ENCODE measurements at places on chromosomes 6 and 20.

DNA sequence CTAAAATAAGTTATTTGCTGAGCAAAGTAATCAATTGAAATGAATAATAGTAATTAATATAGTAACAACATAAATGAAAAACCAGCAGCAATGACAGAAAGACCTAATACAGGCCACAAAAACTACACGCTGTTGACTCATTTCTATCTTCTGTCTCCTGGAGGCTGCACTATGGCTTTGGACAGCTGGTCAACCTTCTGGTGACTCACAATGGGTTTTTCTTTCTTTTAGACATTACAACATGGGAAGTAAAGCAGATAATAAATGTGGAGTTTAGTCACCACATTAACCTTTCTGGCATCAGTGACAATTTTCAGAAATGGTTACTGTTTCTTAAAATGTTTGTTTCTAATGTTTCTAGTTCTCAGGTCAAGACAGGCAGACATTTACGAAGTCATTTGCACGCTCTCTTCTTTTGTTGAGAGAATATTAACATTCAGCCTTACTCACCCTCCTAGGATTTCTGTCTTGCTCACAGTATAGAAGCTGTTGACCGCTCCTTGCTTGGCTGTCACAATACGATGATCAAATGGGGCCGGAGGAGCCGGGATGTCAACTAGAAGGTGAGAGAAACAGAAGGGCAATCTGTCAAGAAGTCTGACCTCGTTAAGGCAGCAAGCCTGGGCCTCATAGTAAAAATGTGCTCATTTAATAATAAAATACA, 62.2 kb downstream of the MYLK4 start:
- no peak for DNase-seq

DNA sequence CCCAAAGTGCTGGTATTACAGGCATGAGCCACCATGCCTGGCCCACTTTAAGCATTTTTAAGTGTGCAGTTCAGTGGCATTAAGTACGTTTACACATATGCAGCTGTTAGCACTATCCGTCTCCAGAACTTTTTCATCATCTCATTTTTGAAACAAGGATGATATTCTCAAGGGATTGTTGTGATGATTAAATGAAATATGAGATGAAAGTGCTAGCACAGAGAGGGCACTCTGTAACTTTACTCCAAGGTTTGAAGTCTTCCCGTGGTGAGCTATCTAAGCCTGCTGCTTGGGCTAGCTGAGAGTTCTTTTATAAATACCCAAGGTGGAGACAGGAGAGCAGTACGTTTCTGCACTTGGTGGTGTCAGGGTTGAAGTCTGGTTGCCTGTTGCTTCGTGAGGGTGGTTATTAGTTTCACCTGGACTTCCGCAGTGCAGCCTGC, 6.6 kb downstream of the TM9SF4 start:
- peak; percentile 9 for DNase-seq

DNA sequence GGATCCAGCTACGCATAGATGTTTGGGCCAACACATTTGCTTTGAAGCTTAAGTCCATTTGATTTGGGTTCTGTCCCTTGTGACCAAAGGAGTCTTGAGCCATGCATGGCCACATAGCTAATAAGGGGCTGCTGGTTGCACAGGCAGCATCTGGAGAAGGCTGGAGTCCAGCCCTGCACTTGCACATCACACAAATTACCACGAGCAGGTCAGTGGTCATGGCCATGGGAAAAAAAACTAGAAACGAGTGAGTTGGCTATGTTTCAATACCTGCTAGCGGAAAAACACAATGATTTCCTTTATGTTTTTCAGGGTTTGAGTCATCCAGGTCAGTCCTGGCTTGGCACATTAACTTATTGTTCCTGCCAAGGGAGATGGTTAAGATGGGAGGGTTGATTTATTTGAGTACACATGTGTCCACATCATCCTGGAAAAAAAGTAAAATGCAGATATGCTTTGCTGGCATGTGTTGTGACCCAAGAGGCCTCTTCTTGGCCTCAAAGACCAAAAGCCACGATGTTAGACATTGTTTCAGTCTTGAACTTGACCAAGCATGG, 5.6 kb upstream of the STX16 start:
- DNase-seq = no peak

DNA sequence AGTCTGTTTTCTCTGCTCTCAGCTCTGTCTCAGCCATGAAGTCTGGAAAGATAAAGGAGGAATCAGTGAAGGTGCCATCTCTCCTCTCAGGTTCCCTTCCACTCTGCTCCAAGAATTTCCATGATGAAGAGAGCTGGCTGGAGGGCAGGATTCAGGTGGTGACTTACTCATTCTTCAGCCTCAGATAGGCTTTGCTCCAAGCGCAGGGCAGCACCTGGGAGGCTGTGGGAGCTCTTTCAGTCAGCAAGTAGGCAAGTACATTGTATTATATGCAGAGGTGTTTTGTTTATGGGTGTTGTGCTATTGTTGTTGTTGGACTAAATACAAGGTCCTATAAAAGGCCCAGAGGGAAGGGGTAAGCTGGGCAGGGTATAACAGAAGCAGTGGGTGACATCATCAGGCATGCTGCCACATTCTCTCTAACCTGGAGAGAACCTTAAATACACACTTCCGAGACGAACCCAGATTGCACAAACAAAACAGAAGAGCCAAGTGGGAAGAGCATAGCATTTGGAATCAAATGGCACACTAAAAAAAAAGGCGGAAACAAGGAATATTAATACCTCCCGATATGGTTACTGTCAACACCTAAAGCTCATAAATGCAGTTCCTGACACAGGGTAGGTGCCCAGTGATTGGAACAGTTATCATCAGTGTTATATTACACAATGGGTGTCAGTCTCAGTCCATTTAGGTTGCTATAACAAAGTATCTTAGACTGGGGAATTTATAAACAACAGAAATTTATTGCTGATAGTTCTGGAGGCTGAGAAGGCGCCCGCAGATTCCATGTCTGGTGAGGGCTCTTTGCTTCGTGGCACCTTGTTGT, 14.5 kb upstream of the PSMG4 start:
- DNase-seq = no peak

DNA sequence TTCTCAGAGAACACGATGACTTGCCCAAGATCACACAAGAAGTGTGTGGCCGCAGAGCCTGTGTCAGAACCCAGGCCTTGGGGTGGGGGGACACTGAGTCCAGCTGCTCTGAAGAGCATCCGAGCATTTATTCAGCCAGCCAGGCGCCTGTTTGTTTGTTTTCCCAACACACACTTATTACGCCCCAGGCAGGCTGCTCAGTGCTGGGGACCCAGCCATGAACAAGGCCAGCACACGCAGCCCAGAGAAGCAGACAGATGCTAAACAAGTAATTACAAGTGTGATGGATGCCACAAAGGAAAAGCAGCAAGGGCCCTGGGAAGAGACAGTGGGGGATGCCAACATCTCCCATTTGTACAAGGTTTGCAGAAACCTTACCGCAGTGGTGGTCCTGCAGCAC, 19.4 kb upstream of the SIRPA start:
- DNase-seq = no peak

DNA sequence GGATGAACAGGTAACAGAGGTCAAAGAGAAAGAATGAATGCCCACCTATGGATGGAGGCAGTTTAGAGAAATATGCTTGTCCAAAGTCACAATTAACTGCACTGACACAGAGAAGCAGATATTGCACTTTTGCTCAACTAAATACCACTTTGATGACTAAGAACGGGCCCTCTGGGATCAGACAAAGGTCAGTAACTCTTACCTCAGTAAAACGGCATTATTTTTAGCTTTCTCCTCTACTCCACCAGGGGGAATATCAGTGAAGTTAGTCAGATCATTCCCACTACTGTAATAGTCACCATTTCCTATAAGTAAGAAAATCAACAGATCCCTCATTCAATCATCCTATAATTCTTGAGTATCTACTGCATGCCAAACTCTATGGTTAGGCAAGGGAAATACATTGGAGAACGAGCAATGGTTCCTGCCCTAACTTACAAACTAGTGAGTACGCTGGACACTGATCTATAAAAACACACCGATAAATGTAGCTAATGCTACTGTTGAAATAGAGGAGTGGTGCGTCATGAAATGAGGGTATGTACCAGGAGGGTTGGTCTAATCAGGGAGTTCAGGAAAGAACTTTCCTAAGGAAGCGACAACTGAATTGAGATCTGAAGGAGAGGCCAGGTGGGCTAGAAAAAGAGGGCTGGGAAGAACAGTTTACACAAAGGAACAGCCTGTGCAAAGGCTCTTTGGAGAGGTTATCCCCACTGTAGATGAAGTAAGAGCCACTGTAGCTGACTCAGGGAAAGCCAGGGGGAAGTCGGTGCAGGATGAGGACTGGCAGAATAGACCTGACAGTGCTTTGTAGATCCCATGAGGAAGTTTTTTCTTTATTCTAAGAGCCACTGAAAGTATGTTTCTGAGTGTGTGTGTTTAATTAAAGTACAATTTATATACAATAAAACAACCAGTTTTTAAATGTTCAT, 9.2 kb downstream of the ECI2 start:
- no peak for DNase-seq

- DNase-seq = no peak
Observed at GRCh38 chr6:116954335-116954734, 77.3 kb downstream of the RFX6 start.

DNA sequence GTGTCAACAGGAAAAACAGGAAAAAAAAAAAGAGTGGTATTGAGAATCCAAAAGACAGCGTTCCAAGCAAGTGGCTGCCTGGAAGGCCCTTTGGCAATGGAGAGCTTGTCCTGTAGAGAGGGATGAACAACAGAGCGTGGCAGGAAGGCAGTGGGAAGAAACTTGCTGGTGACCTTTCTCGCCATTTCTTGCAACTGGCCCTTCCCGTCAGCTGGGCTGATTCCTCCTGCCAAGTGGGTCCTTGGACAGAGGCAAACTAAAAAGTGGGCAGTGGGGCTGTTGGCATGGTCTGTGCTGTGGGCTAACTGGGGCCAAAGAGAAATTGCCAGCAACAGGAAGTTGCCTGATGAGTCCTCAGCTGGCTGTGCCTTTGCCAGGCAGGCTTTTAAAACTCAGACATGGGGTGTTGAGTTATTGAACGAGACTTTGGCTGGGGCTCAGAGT, 43.9 kb upstream of the CLDN20 start:
- no peak for DNase-seq

Measured in right lobe of liver (tissue), 6 donors.